Stimulated activated CD4-positive, alpha-beta T cell treated with anti-CD3 and anti-CD28 coated beads, Interleukin-2, amount 100 ng/mL, for 48 hours (primary cell): ENCODE measurements at places on chromosomes 2 and 18.

DNA sequence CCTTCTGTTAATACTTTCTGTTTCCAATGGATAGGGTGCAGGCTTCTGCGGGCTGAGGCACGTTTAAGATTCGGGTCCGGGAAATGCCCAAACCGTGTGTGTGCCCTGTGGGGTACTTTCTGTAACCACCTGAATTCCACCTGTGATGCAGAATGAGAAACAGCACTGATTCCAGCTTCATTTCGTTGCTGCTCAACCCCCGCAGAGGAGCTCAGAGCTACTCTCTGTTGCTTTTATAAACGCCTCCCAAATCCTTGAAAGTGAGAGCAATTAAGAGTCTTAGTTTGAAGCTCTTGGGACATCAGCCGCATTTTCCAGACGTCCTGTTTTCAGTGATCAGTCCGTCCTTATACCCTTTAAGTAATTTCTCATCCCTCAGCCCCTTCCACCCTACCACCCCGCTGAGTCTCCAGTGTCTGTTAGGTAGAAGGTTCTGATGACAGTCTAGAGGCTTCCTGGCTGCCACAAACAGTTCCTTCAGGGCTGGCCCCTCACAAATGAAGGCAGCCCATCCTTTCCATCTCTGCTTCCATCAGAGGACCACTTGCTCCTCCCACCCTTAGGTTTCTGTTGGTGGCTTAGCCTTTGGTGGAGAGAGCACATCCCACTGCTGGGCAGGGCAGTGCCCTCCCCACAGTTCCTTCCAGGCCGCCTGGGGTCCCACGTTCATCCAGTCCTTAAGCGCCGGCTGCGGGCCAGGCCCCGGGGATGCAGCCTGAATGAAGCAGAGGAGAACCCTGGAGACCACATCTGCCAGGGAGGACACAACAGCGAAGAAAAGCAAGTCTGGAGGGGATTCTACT is 230.1 kb downstream of the SEPTIN10 start:
- no peak for DNase-seq

GRCh38 chr18:50719471-50720324 is 100.1 kb downstream of the MRO start:
- no peak for DNase-seq

DNA sequence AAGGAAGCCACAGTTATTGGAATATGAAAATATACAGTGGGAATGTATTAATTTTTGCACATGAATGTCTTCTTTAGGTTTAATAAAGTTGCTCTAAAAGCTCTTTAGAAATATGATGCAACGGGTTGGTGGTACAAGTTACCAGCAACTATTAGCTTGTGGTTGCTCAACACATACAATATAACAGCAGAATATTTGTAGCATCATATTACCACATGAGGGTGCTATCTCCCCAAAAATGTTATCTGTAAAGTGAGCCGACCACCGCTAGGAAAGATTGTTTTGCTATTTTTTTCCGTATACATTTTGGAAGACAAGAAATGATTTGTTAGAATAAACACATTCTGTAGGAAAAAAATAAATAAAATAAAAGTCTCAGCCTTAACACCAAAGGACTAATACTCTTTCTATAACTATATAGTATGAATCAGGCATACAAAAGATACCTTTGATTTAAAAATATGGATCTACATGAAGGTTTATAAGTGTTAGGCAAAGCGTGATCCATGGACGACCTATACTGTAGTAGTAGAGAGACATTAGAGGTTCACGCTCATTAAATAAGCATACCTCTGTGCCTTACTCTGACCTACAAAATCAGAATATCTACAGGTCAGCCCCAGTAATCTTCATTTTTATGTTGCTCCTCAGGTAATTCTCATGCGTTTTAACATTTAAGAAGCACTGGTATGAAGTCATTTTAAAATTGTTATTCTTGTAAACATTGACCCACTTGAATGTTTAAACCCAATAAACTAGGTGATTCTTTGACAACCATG is 1110.6 kb upstream of the ACVR2A start:
- no peak for DNase-seq

DNA sequence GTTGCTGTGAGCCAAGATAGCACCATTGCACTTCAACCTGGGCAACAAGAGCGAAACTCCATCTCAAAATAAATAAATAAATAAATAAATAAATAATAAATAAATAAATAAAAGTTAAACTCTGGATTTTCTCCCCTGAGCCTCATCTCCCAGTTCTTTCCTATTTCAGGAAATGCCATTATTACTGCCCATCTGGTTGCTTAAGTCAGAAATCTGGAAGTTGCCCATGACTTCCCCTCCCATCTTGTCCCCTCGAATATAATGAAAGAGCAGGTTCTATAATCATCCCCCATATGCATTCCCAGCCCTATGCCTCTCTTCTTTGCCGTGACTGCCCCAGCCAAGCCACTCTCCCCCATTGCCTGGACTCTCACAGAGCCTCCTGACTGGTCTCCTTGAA is 4.2 kb upstream of the PSD4 start:
- no peak for DNase-seq

DNA sequence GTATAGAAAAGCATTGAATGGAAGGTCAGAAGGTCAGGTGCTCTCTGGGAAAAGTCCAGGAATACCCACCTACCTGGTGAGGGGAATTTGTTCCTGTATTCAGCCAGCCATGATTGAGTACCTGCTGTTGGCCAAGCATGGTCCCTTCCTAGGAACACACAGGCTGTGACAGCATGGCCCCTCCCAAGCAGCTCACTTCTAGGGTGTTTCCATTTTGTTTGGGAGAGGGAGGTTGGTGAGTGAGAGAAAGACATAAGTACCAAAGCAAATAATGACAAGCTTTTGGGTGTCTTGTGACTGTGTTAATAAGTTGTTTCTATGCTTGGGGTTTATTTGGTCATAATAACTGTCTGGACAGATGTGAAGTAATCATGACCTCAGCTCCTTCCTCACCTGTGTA is 46.3 kb downstream of the CABLES1 start:
- no peak for DNase-seq

DNA sequence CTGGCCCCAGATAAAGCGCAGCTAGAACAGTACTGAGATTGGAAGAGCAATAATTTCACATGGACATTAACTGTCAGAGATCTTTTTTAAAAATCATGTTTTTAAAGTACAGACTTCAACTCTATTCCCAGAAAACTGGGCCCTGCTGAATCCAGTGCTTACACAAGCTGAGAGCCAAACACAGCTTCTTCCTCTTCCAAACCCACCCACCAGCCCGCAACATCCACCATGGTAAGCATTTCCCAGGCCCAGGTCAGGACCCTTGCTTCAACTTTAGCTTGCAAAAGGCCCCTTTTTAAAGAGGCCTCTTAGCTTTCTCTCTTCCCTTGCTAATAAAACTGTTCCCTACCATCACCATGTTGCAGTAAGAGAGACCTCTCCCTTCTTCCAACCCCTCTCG is 2.1 kb downstream of the AAK1 start:
- DNase-seq, result no peak

GRCh38 chr18:10687161-10687925 is 161.5 kb downstream of the NAPG start:
- DNase-seq, result no peak

DNA sequence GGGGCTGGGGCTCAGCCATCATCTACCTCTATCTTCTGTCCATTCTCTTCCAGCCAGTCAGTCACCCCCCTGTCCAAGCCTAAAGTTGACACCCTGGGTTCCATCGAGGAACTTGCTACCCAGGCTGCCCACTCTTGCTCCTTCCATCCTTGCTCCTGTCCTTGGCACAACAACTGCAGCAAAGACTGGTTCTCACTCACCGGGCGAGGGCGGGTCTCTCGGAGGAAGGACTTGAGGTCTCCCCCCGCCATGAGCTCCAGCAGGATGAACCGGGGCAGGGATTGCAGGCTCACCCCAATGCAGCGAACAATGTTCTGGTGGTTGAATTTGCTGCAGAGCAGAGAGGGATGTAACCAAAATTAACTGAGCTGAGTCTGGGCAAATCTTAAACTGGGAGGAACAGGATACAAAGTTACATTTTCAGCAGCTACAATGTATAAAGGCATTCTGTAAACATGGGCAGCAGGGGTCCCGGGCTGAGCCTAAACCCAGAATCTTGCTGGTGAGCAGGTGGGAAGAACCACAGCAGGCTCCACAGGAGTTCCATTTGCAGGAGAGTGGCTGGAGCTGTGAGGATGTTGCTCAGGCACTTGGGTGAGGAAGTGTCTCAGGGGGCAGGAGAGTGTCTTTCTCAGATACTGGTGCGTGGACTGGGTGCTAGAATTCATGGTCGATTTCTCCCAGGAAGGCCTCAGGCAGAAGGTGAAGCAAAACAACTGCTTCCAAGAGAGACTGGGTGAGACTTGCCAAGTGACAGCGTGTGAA is 105.5 kb downstream of the CLIP4 start:
- no peak for DNase-seq

DNA sequence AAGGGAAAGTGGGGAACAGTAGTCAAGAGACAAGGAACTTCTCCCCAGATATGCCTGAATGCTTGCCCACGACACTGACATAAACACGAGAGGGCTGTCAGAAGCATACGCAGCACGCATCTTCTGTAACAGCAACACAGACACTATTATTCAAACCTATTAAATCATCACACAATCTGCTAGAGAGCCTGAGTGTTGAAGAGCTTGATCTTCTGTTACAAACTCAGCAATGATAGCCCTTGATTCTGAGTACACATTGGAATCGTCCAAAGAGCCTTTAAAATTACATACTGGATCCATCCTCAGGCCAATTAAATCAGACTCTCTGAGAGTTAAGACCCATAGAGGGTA is 111.6 kb downstream of the ZNF521 start:
- DNase-seq, result no peak

DNA sequence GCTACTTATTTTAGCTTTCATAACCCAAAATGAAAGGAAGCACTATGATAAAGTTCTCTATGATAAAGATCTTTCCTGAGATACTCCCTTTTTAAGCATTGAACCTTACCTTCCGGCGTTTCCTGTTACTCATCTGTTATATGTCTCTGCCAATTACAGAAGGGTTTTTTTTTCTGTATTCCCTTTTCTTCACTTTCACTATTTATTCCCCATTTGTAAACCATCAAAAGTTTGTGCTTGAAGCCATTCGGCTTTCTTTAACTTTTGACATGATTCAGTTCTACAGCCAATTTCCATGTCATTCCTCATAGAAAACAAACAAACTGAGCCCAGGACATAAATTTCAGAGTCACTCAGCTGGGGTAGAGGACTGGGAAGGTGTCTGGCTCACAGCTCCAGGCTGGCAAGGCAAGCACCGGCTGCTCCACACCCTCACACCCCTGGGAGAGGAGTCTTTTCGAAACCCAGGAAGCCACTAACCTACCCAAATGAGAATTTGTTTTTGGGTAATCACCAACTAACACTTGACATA is 429.4 kb upstream of the TRIB2 start:
- DNase-seq, result no peak

GRCh38 chr18:1998121-1998520 is 573.2 kb downstream of the METTL4 start:
- DNase-seq, result no peak

GRCh38 chr18:46337271-46337670 is 233.1 kb downstream of the HAUS1 start:
- no peak for DNase-seq

DNA sequence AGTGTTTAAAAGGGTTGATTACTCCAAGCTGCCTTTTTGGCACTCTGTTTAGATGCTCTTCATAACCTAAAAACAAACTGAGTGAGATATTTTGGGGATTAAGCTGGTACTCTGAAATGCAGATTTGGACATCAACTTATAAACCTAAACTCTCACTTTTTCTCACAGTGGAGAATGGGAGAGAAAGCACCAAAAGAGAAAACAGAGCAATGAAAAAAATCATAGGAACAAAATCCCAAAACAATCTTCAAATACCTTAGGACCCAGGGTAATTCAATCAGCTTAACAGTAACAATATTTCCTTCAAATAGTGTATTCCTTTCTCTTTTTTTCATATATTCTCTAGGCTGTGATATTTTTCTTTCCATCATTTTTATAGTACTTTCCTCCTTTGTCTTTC is 11.5 kb downstream of the LRP1B start:
- DNase-seq, result no peak

- no peak for DNase-seq
Measured at GRCh38 chr2:179875864-179876263, 14.5 kb upstream of the ZNF385B start.

DNA sequence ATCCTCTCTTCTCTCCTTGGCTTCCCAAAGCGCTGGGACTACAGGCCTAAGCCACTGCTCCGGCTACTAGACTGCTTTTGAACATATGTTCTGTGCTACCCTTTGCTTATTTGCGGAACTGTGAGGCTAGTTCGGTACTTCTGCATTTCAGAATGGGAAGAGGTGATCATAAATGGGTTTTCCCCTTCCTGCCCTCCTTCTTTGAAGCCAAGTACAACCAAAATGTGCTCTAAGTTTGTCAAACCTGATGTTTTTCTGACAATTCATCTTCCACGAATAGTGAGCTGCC is 1.7 kb upstream of the ESCO1 start:
- DNase-seq, result no peak

DNA sequence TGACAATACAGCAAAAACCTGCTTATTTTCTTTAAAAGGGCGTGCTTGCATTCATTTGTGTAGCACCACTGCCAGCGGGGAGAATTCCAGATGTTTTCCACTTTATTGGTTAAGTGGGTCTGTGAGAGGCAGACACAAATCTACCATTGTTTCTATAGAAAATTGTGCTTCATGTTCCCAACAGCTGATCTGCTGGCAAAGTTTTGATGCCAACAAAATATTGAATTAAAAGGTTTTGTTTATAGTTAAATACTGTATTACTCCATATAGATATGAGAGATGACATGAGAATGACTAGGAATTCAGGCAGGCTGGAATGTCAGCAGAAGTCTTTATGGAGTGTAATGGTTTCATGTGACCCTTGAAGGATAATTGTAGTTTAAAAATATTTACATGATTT is 182.7 kb downstream of the MC4R start:
- no peak for DNase-seq

DNA sequence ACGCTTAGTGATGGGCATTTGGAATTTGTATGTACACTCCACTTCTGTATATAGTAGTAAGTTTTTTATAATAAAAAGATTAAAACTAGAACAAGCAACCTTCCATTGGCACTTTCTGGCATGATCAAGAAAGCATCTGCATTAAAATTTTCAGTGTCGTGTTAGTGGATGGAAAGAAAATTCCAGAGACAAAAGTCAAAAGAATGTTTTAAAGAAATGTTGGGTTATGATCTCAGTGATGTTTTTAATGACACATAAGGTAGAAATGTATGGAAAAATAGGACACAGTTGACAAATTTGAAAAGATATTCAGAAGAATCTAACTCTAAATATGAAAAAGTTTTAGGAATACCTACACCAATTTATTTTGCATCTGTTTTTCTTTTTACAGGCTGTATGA is 126.1 kb upstream of the FAM117B start:
- no peak for DNase-seq

DNA sequence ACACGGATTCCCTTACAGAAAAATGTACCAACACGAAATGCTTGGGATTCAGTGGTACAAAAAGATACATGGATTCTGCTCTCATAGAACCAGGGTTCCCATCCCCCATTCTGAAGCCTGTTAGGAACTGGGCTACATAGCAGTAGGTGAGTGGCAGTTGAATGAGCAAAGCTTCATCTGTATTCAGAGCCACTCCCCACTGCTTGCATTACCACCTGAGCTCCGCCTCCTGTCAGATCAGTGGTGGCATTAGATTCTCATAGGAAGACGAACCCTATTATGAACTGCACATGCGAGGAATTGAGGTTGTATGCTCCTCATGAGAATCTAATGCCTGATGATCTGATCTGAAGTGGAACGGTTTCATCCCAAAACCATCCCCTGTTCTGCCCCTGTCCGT is 246.4 kb downstream of the DYM start:
- no peak for DNase-seq

GRCh38 chr2:217897816-217898806 is 104.7 kb downstream of the TNS1 start:
- DNase-seq, result no peak

GRCh38 chr18:76982038-76982437 is 150.5 kb downstream of the MBP start:
- no peak for DNase-seq

GRCh38 chr2:88443353-88443938 is 9.0 kb downstream of the FOXI3 start:
- no peak for DNase-seq
